ENCODE measurements at places on chromosomes 7 and 10. TPM values are rescaled to one million over a fixed set of nuclear protein-coding genes. Genes with fewer than 3 reads are reported as not detected.

DNA sequence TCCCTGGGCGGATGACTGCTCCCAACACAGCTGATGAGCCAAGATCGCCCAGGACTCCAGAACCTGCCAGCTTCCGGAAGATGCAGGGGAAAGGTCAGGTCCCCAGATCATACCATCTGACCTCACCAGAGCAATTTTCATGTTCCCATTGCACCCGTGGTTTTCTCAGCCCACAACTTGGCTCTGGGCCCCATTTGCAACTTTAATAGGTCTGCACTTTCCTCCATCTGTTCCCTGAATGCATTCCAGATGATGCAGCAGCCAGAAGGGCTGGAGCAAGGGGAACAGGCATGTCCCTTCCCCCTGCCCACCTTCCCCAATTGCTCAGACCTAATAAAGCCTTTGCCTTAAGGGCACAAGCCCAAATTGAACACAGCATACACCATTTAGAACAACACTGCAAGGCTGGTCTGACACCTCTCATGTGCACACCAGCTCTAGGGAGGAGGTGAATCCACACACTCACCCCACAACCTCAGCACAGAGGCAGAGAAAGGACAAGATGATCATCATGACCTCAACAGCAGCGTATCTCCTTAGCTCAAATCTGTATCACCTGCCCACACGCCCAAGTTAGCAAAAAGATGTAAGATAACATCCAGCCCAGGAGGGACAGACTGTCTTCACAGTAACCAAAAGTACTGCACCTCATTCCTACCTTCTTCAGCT lies 87.5 kb downstream of the PLXNA4 start:
- H3K4me3 ChIP-seq: no peak overlapping the region
- no peaks in the 10 kb centered on the region for H3K27me3 ChIP-seq
- no peak for DNase-seq
- H3K4me1 ChIP-seq: peaks cover 49% of the 10 kb centered on the region

The CCDC3 gene
- not detected for total RNA-seq

The CALML5 gene
- not detected for total RNA-seq

The VPS50 gene
- 15.5 TPM for total RNA-seq

The CHRM2 gene
- not detected for total RNA-seq

GRCh38 chr10:602391-603005 lies 87.0 kb downstream of the DIP2C start:
- H3K27me3 ChIP-seq: peaks cover 6% of the 10 kb centered on the region
- no peak for DNase-seq
- H3K36me3 ChIP-seq: no peaks in the 10 kb centered on the region
- H3K27ac ChIP-seq: no peak overlapping the region
- no peaks in the 10 kb centered on the region for H3K4me1 ChIP-seq

GRCh38 chr7:102892631-102893278 lies 20.0 kb upstream of the LRRC17 start:
- H3K27ac ChIP-seq: no peak overlapping the region
- no peak for DNase-seq
- no peaks in the 10 kb centered on the region for H3K36me3 ChIP-seq
- H3K4me3 ChIP-seq: no peak overlapping the region
- no peaks in the 10 kb centered on the region for H3K27me3 ChIP-seq
- no peaks in the 10 kb centered on the region for H3K4me1 ChIP-seq

- H3K4me1 ChIP-seq: peaks cover 23% of the 10 kb centered on the region
- H3K4me3 ChIP-seq: no peak overlapping the region
- DNase-seq: peak; percentile 81
- H3K27ac ChIP-seq: peak overlapping the region; percentile 72
- no peaks in the 10 kb centered on the region for H3K36me3 ChIP-seq
These were observed 37.6 kb downstream of the ENTPD1 start for GRCh38 chr10:95793401-95794045.

DNA sequence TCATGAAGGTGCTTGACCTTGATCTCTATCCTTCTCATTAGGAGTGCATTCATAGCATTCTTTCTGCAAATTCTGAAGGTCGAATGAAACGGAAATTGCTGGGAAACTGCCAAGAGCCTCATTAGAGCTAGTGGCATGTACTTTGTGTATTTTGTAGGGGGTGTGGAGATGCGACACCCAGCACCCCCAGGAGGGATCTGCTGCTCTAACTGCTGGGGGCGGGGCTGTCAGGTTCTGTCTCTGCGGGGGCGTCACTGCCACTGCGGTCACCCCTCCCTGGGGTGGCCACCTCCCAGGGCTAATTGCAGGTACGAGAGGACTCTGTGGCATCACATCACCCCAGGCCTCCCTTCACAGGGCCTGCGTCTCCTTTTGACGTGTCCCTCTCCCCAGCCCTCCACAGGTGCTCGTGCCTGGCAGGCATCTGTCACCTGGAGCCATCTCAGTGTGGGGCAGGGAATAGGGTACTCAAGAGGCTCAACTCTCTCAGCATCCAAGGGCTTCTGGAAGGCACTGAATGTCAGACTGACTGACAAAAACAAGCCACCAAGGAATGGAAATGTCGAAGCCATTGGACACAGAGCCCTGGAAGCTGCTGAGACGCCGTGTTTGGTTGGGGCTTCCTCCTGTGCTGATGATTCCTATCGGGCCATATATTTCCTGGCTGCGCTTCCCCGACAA lies 151.1 kb downstream of the ACTR3B start:
- H3K27me3 ChIP-seq: no peaks in the 10 kb centered on the region
- DNase-seq: no peak
- no peak overlapping the region for H3K4me3 ChIP-seq
- H3K4me1 ChIP-seq: no peaks in the 10 kb centered on the region
- no peak overlapping the region for H3K27ac ChIP-seq
- no peaks in the 10 kb centered on the region for H3K36me3 ChIP-seq

DNA sequence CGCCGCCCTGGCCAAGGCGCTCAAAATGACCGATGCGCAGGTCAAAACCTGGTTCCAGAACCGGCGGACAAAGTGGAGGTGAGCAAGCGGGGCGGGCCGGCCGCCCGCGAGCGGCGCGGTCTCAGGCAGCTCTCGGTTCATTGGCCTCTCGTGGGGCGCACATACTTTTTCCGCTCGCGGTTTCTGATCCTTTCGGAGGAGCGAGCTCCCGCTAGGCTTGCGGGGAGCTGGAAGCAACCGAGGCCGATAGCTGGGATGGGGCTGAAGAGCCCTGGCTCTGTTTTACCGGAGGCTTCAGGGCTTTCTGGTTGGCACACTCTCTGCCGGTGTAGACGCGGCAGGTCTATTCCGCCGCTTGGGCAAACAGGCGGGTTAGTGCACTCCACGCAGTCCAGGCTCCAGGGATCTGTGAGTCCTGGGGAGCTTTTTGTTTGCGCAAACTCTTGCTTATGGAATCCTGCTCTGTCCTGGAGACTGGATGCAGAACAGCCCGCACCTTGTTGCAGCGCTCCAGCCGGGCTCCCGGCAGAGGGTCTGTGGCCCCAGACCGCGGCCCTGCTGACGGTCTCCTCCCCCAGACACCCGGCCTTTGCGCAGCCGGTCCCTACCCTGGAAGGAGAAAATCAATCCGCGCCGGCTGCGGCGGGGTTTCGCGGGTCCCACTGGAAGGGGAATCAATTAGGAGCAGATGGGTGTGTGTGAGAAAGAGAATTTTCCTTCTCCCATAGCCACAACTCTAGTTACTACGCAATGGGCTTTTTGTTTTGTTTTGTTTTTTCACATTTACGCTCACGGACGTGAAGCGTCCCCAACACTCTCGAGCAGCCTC lies 3.4 kb downstream of the TLX1 start:
- no peak overlapping the region for H3K27ac ChIP-seq
- H3K27me3 ChIP-seq: peaks cover 85% of the 10 kb centered on the region
- no peak for DNase-seq
- H3K4me1 ChIP-seq: peaks cover 33% of the 10 kb centered on the region
- H3K4me3 ChIP-seq: no peak overlapping the region

DNA sequence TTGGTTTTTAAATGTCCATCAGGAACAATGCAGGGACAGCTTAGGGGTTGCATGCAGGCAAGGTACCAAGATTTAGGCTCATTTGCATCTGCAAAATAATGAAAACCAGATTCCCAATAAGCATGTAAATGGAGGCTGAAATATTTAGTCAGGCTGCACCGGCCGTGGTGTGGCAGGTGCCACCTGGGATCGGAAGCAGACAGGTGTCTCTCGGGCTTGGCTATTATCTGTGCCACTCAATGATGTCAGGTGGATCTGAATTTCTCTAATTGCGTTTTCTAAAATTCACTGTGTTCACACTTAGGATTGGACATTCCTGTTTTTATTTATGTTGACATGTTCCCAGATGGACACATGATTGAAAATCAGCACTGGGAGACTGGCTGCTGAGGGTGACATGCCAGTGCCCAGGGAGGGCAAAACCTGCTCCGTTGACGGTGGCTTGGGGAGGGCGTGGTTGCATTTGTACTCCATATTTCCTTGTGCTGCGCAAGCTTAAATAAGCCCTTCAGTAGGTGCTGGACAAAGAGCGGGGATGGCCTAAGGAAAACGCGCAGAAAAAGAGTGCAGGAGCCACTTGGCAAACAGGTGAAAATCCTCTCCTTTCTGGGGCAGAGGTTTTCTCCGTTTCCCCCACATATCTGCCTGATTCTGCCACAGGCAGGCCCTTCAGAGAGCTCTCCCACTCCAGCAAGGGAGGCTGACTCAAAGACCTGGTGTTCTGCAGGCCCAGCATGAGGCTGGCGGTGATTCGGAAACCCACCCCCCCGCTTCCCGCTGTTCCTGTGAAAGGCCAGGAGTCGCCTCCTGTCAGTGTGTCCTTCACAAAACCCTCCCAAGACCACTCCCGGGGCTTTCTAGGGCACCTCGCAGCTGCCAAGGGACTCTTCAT lies 142.5 kb downstream of the WDR37 start:
- H3K4me3 ChIP-seq: no peak overlapping the region
- no peak overlapping the region for H3K27ac ChIP-seq
- peaks cover 3% of the 10 kb centered on the region for H3K27me3 ChIP-seq

The JAKMIP3 gene
- total RNA-seq: 0.18 TPM

DNA sequence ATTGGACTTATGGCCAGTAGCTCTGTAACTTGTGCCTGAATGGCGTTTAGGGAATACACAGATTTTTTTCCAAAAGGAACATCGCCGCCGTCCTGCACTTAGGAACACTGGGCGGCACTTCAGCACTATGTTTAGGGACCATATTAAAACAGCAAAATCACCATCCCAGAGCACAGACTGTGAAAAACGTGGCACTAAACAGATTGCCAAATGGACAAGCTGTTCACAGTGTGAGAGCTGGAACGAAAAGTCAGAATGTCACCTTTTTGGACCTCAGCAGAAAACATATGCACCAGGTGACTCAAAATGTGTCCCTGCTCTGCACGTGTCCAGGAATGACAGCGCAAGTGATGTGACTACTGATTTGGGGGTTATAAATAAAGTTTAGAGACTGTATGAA lies 87.9 kb downstream of the ODAD2 start:
- no peak overlapping the region for H3K27ac ChIP-seq
- H3K4me3 ChIP-seq: no peak overlapping the region
- no peaks in the 10 kb centered on the region for H3K27me3 ChIP-seq
- no peaks in the 10 kb centered on the region for H3K36me3 ChIP-seq

- H3K27me3 ChIP-seq: no peaks in the 10 kb centered on the region
- DNase-seq: no peak
- H3K4me1 ChIP-seq: no peaks in the 10 kb centered on the region
- H3K27ac ChIP-seq: no peak overlapping the region
- H3K36me3 ChIP-seq: no peaks in the 10 kb centered on the region
These were observed 258.7 kb downstream of the CCDC3 start for GRCh38 chr10:12742771-12743170.

- H3K36me3 ChIP-seq: peaks cover 7% of the 10 kb centered on the region
- H3K4me3 ChIP-seq: no peak overlapping the region
- no peak overlapping the region for H3K27ac ChIP-seq
- H3K4me1 ChIP-seq: peaks cover 16% of the 10 kb centered on the region
These were observed 1.9 kb downstream of the TBXAS1 start for GRCh38 chr7:139830782-139831501.

GRCh38 chr10:33772370-33773252 lies 438.1 kb upstream of the NRP1 start:
- peak; percentile 6 for DNase-seq
- H3K4me1 ChIP-seq: peaks cover 2% of the 10 kb centered on the region
- H3K36me3 ChIP-seq: no peaks in the 10 kb centered on the region
- H3K4me3 ChIP-seq: no peak overlapping the region
- H3K27ac ChIP-seq: no peak overlapping the region

- no peak overlapping the region for H3K4me3 ChIP-seq
- H3K4me1 ChIP-seq: peaks cover 11% of the 10 kb centered on the region
- H3K27me3 ChIP-seq: peaks cover 3% of the 10 kb centered on the region
These were observed 594 bp downstream of the TDRD1 start for GRCh38 chr10:114179747-114180146.

The GIMAP2 gene
- total RNA-seq: 42.7 TPM

- no peaks in the 10 kb centered on the region for H3K36me3 ChIP-seq
- DNase-seq: no peak
- H3K27me3 ChIP-seq: no peaks in the 10 kb centered on the region
- H3K4me3 ChIP-seq: no peak overlapping the region
- H3K27ac ChIP-seq: no peak overlapping the region
These were observed 18.3 kb downstream of the STEAP1B start for GRCh38 chr7:22481726-22482125.

DNA sequence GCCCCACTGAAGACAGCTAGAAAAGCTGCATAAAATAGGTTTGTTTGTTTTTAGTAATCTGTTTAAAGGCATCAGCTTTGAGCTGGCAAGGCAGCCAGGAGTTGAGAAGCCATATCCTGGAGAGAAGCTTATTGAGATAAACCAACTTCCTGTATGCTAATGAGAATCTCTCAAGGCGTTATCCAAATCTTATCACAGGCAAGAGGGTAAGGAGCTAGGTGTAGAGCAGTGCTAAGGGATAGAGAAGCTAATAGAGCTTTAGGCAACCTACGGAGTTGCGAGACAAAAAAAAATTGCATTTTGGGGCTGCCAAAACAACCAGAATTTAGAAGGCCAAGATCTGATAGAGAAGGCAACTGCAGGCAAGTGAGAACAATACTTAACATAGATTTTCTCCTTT lies 641.6 kb downstream of the SH2D4B start:
- no peaks in the 10 kb centered on the region for H3K27me3 ChIP-seq
- DNase-seq: no peak
- no peaks in the 10 kb centered on the region for H3K36me3 ChIP-seq
- H3K27ac ChIP-seq: no peak overlapping the region

- no peak overlapping the region for H3K4me3 ChIP-seq
- no peaks in the 10 kb centered on the region for H3K27me3 ChIP-seq
- H3K36me3 ChIP-seq: no peaks in the 10 kb centered on the region
- H3K27ac ChIP-seq: no peak overlapping the region
These were observed 72.0 kb upstream of the PARD3 start for GRCh38 chr10:34886906-34887642.

GRCh38 chr7:877312-878232 lies 1.2 kb downstream of the GET4 start:
- H3K27ac ChIP-seq: peak overlapping the region; percentile 88
- peaks cover 21% of the 10 kb centered on the region for H3K36me3 ChIP-seq
- no peaks in the 10 kb centered on the region for H3K27me3 ChIP-seq
- H3K4me3 ChIP-seq: peak overlapping the region; percentile 93
- DNase-seq: no peak

GRCh38 chr7:36840904-36841303 lies 116.6 kb upstream of the AOAH start:
- no peaks in the 10 kb centered on the region for H3K27me3 ChIP-seq
- peaks cover under 1% of the 10 kb centered on the region for H3K36me3 ChIP-seq
- H3K4me3 ChIP-seq: no peak overlapping the region
- H3K4me1 ChIP-seq: no peaks in the 10 kb centered on the region
- H3K27ac ChIP-seq: no peak overlapping the region
- DNase-seq: no peak

The DENND2A gene
- total RNA-seq: not detected
